ENCODE measurements at places on chromosomes 3 and 15. TPM values are rescaled to one million over a fixed set of nuclear protein-coding genes. Genes with fewer than 3 reads are reported as not detected.
A peak's percentile ranks its signal among the peaks of the same experiment; 100 is the strongest.

- peak; percentile 64 for DNase-seq
These were observed 407.3 kb upstream of the ONECUT1 start for GRCh38 chr15:53197426-53197839.

Gene RLBP1
- under 0.01 TPM for total RNA-seq

Gene TMEM212
- total RNA-seq = not detected

- DNase-seq = no peak
These were observed 6.7 kb upstream of the PSTPIP1 start for GRCh38 chr15:76987896-76988860.

Gene C3orf49
- not detected for total RNA-seq

All from osteoblast (primary cell).